ENCODE measurements at places on chromosomes 11 and 22.

- no peak for DNase-seq
These were observed 30.0 kb downstream of the KIAA1671 start for GRCh38 chr22:24982301-24983056.

DNA sequence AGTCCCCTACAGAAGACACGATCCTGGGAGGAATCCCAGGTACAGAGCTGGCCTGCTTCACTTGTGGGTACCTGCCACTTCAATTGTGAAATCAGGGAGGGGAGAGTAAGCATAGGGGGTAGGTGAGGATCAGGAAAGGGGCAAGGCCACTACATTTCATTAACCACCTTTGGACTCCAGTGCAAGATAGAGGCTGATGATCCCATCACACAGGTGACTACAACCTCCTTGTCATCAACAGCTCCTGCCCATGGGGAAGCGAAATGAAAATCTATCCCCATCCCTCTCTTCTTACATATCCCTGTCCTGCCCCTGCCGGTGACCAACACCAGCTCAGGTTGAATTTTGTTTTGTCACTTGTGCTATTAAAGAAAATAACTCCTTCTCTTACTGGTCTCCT lies 64.7 kb upstream of the VPREB1 start:
- no peak for DNase-seq

GRCh38 chr11:111269146-111269868 lies 23.8 kb downstream of the POU2AF2 start:
- no peak for DNase-seq

- DNase-seq, result no peak
These were observed 378.3 kb downstream of the INSC start for GRCh38 chr11:15493066-15493465.

- peak; percentile 93 for DNase-seq
These were observed at the start of gene CBX7 for GRCh38 chr22:39152511-39153219. Gene CBX7, minus strand, starts transcription at chr22:39152680. Its CDS starts 236 bp downstream, at chr22:39152444.

DNA sequence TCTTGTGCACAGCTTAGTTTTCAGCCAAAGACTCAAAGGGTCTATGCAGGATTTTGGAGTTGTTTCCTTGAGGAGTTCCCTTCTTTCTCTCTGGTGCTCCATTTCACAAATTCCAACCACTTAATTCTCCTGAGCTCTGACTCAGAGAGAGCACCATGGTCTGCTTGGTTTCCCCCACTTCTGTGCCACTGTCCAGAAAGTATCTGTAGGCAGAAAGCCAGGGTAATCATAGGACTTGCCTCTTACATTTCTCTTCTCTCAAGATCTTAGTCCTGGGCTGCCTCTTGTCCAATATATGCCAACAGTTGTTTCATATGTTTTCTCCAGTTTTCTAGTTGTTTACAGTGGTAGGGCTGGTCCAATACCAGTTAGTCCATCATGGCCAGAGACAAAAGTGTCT lies 6.4 kb upstream of the MRGPRD start:
- no peak for DNase-seq

DNA sequence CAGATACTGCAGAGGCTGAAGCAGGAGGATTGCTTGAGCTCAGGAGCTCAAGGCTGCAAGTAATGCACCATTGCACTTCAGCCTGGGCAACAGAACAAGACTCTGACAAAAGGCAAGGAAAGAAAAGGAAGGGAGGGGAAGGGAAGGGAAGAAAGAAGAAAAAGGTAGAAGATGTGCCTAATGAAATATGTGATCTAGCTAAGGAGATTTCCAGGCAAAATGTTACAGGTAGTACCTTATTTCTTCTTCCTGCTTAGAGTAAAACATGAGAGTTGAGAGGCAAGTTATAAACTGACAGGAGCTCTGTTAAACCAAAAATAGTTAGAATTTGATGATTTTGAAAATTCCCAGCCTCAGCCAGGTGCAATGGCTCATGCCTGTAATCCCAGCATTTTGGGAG lies 4.7 kb upstream of the PELI3 start:
- no peak for DNase-seq

DNA sequence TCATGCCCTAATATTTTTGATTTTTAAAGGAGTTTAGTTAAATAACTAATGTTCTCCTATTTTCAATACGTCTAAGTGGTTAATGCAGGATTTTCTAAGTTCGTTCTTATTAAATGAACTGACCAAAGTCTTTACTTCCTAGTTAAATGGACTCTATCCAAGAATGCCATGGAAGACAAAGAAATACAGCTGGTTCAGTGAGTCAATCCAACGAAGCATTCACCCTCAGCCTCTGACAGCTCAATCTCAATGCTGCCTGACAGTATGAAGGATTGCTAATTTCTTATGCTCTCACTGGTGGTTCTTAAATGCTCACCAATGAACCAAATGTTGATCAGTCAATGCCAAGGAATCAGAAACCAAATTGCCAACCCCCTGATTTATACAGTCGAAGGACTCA lies 219.4 kb downstream of the CADM1 start:
- no peak for DNase-seq

GRCh38 chr11:65558002-65558929 lies at the start of gene LTBP3:
Gene LTBP3, minus strand, starts transcription at chr11:65558359. Its CDS starts 400 bp downstream, at chr11:65557959.
- DNase-seq, result peak; percentile 42

DNA sequence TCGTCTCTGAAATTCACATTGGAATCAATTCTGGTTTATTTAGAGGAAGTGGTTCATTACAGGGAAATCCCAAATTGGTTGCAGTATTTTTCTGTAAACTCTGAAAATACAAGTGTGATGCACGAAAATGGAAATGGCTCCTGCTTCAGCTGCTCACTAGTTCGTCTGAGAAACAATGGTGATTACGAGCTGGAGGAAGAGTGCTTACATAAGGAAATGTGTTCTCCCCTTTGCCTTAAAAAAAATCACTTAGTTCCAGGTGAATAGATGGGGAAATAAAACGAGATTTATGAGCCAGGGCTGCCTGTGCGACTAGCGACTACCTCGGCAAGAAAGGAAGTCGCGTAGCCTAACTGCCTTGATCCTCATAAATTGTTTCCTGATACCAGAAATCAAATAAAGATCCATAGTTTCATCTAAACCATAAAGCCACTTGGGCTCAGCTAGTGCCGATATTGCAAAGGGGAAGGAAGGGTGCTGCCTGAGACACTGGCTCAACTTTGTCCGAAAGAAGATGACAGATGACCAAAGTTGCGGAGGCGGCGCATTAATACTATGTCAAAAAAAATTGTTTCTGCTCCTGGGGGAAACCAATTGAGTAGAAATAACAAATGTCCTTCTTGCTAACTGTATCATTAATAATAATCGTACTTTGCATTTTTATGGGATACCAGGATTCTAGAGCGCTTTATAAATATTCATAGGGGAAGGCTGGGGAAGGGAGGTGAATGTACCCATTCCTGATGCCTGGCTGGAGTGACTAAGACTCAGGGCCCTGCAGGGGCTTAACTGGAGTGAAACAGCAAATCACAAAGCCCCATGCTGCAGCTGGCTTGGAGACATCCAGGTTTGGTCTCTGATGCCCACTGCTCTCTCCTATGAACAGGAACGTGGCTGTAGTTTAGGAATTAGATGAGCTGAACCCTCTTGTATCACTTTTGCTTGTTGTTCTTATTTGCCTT lies 185.7 kb downstream of the BLID start:
- no peak for DNase-seq

DNA sequence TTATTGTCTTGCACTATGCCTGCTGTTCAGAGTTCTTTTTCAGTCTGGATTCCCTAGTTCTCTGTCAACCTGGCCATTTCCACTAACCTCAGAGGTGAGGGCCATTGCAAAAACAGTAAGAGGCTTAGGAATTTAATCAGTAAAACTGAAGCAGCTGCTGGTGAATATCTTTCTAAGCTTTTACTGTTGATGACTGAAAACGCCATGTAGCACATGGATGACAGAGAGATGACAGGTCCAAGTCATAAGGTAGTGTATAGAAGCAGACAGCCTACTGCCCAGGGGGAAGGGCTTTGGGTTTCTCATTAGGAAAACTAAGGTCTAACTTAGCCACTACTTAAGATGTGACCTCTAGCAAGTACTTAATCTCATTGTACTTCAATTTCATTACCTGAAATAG lies 152.6 kb upstream of the DDI1 start:
- DNase-seq, result no peak

GRCh38 chr22:50039669-50040443 lies 18.2 kb downstream of the TTLL8 start:
- DNase-seq, result no peak

- DNase-seq, result no peak
These were observed 232.8 kb downstream of the LARGE1 start for GRCh38 chr22:33687464-33687863.

- DNase-seq, result no peak
These were observed 8.4 kb upstream of the CEP295 start for GRCh38 chr11:93653080-93653479.

- DNase-seq, result no peak
These were observed 42.3 kb downstream of the IGF2 start for GRCh38 chr11:2096919-2097301.

DNA sequence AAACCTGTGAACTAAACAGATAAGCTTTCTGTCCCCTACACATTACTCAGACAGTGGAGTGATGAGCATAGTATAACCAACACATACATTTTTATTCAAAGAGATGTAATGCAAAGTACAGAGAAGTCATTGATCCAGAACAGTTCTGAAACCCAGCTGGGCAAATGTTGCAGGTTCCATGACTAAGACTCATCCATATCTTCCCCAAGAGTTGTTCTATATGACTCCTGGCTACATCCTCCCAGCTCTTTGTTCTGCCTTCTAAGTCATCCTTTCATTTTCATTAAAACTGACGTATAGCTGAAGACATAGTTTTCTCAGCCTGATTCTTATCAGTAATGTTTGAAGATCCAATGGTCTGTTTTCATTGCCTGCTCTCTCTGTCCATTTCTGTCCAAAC lies 47.3 kb downstream of the PLAAT5 start:
- no peak for DNase-seq

GRCh38 chr22:47996446-47996857 lies 1234.0 kb downstream of the TBC1D22A start:
- peak; percentile 99 for DNase-seq

DNA sequence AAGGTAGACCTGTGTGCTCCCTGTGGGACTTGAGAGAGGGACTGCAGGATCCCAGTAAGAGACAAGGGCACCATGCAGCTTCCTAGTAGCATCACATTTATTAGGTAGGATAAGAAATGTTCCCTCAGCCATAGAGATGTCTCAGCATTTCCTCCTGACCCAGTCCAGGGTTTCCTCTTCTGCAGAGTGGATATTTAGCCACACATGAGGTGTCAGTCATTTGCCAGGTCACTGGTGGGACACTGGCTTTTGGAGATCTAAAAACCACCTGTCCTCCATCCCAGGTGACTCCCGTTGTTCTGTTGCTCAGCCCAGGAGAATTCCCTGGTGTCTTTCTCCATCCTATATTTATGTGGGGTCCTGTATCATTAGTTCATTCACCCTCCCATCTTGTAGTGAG lies 117.5 kb upstream of the NNMT start:
- DNase-seq, result no peak

DNA sequence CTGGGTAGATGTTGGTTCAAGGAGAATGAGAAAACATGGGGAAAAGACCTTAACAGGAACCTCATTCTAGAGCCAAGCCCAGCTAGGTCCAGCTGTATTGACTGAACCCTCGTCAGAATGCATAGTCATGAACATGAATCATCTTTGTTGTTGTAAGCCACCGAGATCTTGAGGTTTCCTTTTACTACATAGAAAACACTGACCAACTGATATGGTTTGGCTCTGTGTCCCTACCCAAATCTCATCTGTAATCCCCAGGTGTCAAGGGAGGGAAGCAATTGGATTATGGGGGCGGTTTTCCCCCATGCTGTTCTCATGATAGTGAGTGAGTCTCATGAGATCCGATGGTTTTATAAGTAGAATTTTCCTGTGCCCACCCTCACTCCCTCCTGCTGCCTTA lies 19.4 kb upstream of the PHOX2A start:
- DNase-seq, result no peak

GRCh38 chr11:123469089-123469488 lies 39.0 kb downstream of the GRAMD1B start:
- no peak for DNase-seq

- DNase-seq, result peak; percentile 84
These were observed 29.9 kb upstream of the MALAT1 start for GRCh38 chr11:65468874-65469333.

DNA sequence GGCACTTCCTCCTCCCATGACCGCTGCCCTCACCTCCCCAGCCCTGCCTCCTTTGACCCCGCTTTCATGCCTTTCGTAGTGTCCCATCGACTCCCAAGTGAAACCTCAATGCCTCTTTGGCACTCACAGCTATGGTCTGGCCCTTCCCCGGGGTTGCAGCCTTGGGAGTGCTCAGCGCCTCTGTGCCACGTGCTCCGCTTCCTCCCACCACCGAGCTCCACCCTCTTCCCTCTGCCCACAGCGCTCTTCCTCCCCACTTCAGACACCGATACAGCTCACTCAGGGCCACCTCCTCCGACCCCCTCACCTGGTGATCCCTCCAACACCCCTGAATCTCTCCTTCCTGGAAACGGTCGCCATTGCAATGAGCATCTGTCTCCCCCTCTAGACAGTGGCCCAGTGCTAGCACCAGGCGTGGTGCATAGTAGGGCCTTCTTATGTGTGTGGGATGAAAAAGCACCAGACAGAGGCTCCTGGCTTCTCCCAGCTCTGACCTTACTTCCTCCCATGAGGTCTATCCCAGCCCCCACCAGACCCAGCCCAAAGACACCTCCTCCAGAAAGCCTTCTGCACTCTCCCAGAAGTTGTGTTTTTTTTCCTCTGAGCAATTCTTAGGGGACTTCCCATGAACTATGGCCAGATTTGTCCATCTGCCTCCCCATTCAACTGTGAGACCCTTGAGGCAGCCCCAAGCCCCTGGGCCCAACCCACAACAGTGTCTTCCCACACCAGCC lies 16.4 kb upstream of the SCGB1A1 start:
- DNase-seq, result no peak

- no peak for DNase-seq
These were observed 18.4 kb downstream of the TBX1 start for GRCh38 chr22:19779011-19779421.

- no peak for DNase-seq
These were observed 122.5 kb downstream of the SERGEF start for GRCh38 chr11:17890325-17890724.

DNA sequence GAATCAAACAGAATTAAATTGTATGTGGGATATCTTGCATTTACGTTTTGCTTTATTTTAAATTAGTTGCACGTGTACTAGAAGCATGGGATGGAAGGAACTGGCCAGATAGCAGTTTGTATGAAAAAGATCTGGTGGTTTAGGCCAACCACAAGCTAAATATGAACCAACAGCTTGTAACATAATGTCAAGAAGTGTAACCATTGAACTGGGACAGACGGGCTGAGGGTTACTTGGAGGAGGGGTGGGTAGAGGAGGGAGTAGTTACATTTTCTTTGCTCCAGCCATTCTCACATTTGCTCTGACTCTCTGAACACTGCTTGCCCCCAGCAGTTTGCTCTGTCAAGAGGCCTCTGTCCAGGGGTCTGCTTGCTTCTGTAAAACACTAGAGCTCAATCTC lies 31.7 kb upstream of the CXCR5 start:
- DNase-seq, result peak; percentile 78

- DNase-seq, result no peak
These were observed 202.1 kb upstream of the FAT3 start for GRCh38 chr11:92022499-92022898.

DNA sequence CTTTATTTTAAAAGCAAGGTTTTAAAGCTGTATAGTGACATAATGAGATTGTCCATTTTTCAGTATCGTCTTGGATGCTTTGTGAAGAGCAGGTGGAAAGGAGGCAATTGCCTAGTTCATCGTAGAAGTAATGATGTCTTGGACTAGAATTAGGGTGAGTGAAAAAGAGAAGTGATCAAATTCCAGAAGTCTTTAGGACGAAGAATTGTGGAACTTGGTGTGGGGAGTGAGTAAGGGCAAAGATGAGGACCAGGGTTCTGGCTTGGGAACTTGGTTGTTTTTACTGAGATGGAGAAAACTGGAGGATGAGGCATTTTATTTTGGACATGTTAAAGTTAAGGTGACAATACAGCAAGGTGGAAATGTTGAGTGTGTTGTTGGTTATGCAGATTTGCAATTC lies 1.2 kb downstream of the ILK start:
- DNase-seq, result no peak
